ENCODE measurements at places on chromosomes 7 and 10.

DNA sequence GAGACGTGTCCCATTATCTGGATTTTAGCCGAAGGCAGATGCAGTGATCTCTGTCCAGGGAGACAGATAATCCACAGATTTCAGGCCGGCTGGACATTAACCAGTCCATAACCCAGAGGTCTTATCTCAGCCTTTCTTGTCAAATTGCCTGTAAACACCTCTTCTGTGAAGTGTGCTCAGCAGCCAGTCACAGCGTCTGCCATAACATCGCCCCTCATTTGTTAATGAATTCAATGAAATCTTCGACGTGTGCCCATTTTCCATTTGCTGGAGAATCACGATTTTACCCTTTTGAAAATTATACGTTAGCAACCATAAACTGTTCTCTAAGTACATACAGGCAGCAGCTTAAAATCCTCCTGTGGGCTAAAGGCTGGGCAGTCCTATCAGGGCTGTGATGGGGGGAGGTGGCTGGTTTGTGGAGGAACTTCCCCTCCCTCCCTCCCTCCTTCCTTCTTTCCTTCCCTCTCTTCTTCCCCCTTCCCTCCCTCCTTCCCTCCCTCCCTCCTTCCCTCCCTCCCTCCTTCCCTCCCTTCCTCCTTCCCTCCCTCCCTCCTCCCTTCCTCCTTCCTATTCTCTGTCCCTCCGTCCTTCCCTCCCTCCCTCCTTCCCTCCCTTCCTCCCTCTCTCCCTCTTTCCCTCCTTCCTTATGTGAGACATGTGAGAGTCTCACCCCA lies 26.6 kb upstream of the FAM20C start:
- no peak for DNase-seq

DNA sequence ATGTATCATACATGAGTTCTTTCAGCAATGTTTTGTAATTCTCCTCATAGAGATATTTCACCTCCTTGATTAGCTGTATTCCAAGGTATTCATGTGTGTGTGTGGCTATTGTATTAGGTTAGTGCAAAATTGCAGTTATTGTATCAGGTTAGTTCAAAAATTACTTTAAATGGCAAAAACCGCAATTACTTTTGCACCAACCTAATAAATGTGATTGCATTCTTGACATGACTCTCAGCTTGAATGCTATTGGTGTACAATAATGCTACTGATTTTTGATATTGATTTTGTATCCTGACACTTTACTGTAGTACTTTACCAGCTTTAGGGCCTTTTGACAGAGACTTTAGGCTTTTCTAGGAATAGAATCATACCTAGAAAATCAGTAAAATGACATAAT lies 297.4 kb downstream of the ZWINT start:
- DNase-seq, result no peak

GRCh38 chr7:157611341-157611740 lies 274.5 kb downstream of the DNAJB6 start:
- DNase-seq, result no peak

GRCh38 chr7:47775238-47775637 lies 173.0 kb downstream of the PKD1L1 start:
- DNase-seq, result no peak

All from stomach (tissue), 19 donors.